ENCODE measurements at places on chromosomes 6 and 20.

GRCh38 chr6:43909474-43910148, 139.6 kb downstream of the VEGFA start:
- DNase-seq = no peak

- DNase-seq = no peak
Measured at GRCh38 chr20:49534255-49534712, 33.7 kb downstream of the PTGIS start.

DNA sequence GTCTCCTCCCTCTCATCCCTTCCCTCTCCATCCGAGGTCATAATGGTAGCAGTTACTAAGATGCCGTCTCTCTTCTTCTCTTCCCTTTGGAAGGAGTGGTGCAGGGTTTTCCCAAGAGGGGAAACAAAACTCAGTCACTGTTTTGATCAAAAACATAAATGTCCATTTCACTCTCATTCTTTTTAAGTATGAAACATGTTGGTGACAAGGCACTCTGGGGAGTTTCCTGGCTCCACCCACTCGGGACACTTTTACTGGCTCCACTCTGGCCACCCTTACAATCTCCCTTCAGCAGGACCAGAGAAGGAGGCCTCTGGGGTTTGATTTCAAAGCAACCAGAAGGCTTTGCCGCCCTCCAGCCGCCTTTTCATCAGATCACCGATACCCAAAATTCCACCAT, 57.0 kb downstream of the FGD2 start:
- no peak for DNase-seq

DNA sequence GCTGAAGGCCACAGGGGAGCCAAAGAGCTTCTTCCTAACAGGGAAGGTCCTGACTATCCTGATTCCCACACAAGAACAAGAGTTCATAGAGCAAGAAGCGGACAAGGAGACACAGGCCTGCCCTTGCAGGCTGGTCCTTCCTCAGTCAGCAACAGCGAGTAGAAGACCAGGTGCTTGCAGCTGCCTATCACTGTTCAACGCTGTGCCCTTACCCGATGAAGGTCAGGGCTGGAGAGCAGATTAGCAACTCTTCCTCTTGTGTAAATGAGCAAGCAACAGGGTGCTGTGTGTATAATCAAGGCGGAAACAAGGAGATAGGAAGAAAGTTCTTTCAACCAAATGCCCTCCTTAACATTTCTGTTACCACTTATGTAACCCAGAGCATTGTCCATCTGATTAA, 115.3 kb upstream of the SPACA1 start:
- DNase-seq = no peak

DNA sequence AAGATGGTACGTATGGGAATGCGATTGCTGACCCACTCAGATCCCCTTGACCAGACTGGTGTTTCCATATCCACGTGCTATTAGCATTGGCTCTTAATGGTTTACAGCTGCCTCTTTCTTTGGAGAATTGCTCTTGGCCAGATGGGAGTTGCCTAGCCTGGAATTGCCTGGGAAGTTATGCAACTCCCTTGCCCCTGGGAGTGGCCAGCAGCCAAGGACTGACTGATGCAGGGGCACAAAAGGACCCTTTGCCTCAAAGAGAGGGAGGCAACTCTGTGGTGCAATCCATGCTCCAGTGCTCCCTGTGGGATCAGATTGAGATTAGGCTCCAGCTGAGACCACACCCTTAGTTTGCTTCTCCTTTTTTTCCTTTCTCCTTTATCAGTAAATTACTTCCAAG, 203.5 kb upstream of the JAG1 start:
- no peak for DNase-seq

- DNase-seq = no peak
Measured at GRCh38 chr6:41935685-41936072, 5.9 kb downstream of the CCND3 start.

GRCh38 chr6:49888742-49889431, 22.6 kb upstream of the CRISP1 start:
- DNase-seq = no peak

GRCh38 chr20:8153281-8153908, 21.3 kb downstream of the PLCB1 start:
- no peak for DNase-seq

- no peak for DNase-seq
Measured at GRCh38 chr6:139235661-139236060, 56.1 kb downstream of the TXLNB start.

- no peak for DNase-seq
Measured at GRCh38 chr6:137146206-137146605, 27.2 kb downstream of the IL22RA2 start.

GRCh38 chr20:46273717-46274116, 34.6 kb downstream of the CDH22 start:
- DNase-seq = no peak

DNA sequence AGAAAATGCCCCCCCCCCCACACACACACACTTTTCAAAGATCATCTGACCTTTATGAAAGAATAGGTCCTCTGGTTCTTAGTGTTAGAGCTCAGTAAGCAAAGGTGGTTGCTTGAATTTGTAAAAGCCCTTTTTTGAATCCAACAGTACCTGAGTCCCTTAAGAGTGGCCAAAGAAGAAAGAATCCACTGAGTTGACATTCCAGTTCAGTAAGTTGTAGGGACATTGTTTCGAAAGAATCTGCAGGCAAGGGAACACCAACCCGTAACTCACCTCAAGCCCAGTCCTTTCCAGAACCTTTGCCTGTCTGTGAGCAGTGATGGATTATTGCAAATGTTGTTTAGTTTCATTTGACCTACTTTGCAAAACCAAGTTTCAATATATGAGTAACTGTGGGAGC, 64.2 kb upstream of the MAP3K4 start:
- DNase-seq = no peak

DNA sequence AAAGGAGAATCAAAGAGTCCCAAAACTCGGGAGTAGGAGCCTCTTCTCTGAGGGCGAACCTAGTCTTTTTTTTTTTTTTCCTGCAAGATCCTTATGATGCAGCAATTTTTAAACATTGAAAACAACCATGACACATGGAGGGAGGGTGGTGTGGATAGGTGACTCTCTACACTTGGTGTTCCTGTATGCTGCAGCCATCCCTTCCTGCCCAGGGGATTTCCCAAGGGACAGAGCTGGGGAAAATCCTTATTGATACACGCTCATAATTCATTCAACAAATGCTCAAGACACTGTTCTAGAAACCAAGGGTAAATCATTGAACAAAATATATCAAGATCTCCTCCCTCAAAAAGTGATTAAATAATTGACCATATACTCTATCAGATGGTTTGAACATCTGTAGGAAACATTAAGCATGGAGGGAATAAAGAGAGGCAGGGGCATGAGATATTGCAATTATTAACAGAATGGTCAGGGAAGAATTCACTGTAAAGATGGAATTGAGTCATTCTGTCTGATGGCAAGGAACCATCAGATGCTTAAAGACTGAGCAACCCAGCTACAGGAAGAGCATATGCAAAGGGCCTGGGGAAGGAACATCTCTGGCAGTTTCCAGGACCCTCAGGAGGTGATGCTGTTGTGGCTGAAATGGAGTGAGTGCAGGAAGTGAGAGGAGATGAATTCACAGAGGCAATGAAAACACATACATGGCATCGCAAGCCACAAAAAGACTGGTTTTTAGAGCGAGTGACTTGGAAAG, 13.4 kb upstream of the BTN3A3 start:
- no peak for DNase-seq

DNA sequence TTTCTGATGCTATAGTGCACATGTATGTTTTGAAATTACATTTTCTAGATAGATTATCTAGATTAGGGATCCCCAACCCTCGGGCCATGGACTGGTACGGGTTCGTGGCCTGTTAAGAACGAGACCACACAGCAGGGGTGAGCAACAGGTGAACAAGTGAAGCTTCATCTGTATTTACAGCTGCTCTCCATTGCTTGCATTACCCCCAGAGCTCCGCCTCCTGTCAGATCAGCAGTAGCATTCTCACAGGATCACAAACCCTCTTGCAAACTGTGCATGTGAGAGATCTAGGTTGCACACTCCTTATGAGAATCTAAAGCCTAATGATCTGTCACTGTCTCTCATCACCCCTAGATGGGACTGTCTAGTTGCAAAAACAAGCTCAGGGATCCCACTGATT, 10.4 kb downstream of the CEP57L1 start:
- no peak for DNase-seq

DNA sequence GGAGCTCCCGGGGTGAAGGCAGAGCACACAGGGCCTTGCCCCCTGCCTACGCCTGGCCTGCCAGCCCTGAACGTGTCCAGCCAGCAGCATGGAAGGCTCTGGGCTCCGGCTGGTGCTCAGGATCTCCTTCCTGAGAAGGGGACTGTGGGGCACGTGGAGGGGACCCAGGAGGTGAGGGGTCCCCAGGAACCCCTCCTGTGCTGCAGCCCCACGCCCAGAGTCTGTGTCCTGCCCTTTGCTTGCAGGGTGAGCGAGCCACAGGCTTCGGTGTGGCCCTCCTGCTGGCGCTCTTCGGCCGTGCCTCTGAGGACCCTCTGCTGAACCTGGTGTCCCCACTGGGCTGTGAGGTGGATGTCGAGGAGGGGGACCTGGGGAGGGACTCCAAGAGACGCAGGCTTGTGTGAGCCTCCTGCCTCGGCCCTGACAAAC, 22.3 kb downstream of the NPEPL1 start:
- DNase-seq = no peak

Data from non-pigmented ciliary epithelial cell (primary cell).